ENCODE measurements at places on chromosomes 4 and X. TPM values are rescaled to one million over a fixed set of nuclear protein-coding genes. Genes with fewer than 3 reads are reported as not detected.

FOXR2 gene
- total RNA-seq, result not detected

TMEM255A gene
- total RNA-seq, result not detected

UGT2B11 gene
- total RNA-seq, result not detected

FAM114A1 gene
- total RNA-seq, result 0.50 TPM

- DNase-seq, result no peak
- H3K27ac ChIP-seq, result no peak overlapping the region
- no peaks in the 10 kb centered on the region for H3K36me3 ChIP-seq
- H3K4me1 ChIP-seq, result peaks cover 5% of the 10 kb centered on the region
- H3K27me3 ChIP-seq, result peaks cover 12% of the 10 kb centered on the region
- no peak overlapping the region for H3K4me3 ChIP-seq
Observed at GRCh38 chr4:87851953-87852352, 19.2 kb downstream of the MEPE start.

DNA sequence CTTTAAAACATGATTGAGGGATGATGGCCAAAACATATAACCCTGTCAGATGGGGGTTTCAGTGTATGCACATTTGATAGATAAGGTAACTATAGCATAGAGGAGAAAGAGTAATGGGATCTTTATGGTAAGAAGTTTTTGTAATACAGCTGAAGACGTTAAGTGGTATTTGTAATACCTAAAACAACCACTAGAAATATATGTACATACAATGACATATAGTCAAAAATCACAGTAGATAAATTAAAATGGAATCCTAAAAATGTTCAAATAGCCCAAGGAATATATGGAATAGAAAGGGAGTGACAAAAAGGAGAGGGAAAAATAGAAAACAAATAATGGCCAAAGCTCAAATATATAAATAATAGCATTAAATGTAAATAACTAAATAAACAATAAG lies 371.3 kb upstream of the FSTL5 start:
- no peaks in the 10 kb centered on the region for H3K36me3 ChIP-seq
- H3K27ac ChIP-seq, result no peak overlapping the region
- no peak for DNase-seq
- H3K4me1 ChIP-seq, result no peaks in the 10 kb centered on the region

- no peak within 1 kb of the TSS for H3K4me3 ChIP-seq
- no peak for DNase-seq
- no peaks in the 10 kb centered on the region for H3K4me1 ChIP-seq
- peaks cover 2% of the 10 kb centered on the region for H3K36me3 ChIP-seq
Observed at GRCh38 chr4:171812665-171813525, at the start of gene GALNTL6. GALNTL6 (plus strand) TSS chr4:171813404.

- H3K4me1 ChIP-seq, result no peaks in the 10 kb centered on the region
- DNase-seq, result no peak
- H3K36me3 ChIP-seq, result no peaks in the 10 kb centered on the region
- no peaks in the 10 kb centered on the region for H3K27me3 ChIP-seq
- H3K4me3 ChIP-seq, result no peak overlapping the region
Observed at GRCh38 chr4:31237233-31237632, 517.1 kb downstream of the PCDH7 start.

GRCh38 chrX:7582191-7582590 lies 260.8 kb upstream of the VCX start:
- H3K27ac ChIP-seq, result no peak overlapping the region
- no peaks in the 10 kb centered on the region for H3K27me3 ChIP-seq
- no peak overlapping the region for H3K4me3 ChIP-seq
- no peak for DNase-seq

GRCh38 chrX:139063364-139063763 lies 351.8 kb upstream of the FGF13 start:
- H3K27ac ChIP-seq, result no peak overlapping the region
- DNase-seq, result no peak
- no peaks in the 10 kb centered on the region for H3K27me3 ChIP-seq
- no peaks in the 10 kb centered on the region for H3K36me3 ChIP-seq
- H3K4me3 ChIP-seq, result no peak overlapping the region

- H3K4me1 ChIP-seq, result peaks cover 15% of the 10 kb centered on the region
- no peak overlapping the region for H3K4me3 ChIP-seq
- H3K27ac ChIP-seq, result no peak overlapping the region
Observed at GRCh38 chrX:129606918-129607317, 47.8 kb downstream of the APLN start.

DNA sequence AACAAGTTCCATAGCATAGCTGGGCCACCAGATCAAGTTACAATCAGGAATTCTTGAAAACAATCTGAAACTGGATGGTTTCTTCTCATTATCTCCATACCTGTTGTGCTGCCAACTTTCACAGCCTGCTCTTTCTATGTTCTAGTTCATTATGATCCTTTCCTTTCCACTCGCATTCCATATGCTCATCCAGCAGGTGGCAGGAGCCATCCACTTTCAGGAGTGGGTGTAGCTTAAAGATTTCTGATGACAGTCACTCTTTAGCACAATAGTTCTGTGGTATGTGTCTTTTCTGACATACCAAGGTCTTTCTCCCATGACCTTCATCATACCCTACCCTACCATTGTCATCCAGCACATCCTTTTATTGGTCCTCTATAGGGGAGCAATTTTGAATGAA lies 46.4 kb downstream of the PAGE2 start:
- no peaks in the 10 kb centered on the region for H3K36me3 ChIP-seq

- peaks cover 12% of the 10 kb centered on the region for H3K4me1 ChIP-seq
- no peak overlapping the region for H3K27ac ChIP-seq
- H3K27me3 ChIP-seq, result no peaks in the 10 kb centered on the region
- H3K36me3 ChIP-seq, result peaks cover 40% of the 10 kb centered on the region
- DNase-seq, result no peak
Observed at GRCh38 chr4:3107271-3107670, 32.8 kb downstream of the HTT start.

DNA sequence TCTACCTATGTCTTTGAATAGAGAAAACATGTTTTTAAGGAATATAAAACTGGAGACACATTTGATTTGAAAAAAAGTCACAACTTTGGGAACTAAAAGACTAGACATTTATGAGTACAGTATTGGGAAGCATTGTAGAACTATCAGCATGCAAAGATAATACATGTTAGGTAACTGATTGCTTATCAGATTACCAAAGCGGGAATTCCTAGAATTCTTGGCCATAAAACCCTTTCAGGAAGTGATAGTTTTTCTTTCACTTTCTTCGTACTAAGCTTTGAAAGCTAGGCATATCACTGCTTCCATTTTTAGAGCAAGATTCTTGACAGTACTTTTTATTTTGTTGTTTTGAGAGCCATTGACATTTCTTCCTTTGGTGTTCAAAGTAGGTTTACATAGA lies 646.6 kb upstream of the PITX2 start:
- H3K36me3 ChIP-seq, result no peaks in the 10 kb centered on the region
- H3K27me3 ChIP-seq, result no peaks in the 10 kb centered on the region
- no peaks in the 10 kb centered on the region for H3K4me1 ChIP-seq
- H3K27ac ChIP-seq, result no peak overlapping the region
- DNase-seq, result no peak
